CD4-positive, alpha-beta T cell treated with Interleukin-2 at 100 ng/mL for 4 hours (primary cell): ENCODE measurements at places on chromosomes 6 and 20.

DNA sequence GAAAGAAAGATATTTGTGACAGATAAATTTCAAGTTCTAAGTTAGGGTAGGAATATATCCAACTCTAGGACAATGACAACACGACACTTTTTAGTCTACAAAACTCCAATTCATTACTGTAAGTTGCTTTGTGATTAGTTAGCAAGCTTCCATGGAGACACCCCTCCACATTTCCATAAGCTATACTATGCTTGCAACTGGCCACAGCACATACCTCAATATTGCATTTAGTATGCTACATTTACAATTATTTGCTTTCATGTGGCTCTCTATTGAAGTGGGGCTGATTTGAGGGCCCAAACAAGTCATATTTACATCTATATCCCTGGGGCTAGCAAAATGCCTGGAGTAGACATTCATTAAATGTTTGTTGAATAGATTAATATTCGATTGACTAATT, 129.3 kb downstream of the HACE1 start:
- DNase-seq = no peak

DNA sequence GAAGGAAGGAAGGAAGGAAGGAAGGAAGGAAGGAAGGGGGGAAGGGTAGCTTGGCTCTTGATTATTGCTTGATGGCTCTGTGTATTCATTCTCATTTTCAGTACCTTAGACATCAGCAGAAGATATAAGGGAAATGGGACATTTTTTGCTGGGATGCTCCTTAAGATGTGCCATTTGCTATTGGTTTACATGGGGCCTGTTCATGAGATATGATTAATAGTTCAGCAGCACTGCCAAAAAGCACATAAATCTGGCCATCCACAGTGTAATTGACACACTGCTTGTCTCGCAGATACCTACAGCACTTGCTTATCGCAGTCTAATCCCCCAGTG, 137.5 kb upstream of the JARID2 start:
- no peak for DNase-seq

DNA sequence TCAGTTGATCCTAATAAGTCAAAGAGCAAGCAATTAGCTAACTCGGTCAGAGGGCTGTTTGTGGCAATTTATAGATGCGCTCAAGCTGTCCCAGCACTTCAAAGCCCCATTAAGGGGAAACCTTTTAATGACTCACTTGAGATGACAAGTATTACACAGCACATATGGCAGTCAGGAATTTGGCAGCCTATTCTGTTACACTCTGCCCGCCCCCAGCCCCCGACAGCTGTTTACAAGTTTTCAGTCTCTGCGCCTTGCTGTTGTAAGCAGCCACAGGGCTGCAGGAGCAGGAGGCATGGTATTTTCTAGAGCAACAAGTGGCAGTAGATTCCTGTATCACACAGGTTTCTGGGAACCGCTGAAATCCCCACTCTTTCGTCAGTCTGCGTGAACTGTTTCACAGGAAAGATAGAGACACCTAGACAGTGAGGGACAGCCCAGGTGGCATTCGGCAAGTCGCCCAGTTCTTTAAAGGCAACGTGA, 263.0 kb downstream of the FOXC1 start:
- DNase-seq = no peak

DNA sequence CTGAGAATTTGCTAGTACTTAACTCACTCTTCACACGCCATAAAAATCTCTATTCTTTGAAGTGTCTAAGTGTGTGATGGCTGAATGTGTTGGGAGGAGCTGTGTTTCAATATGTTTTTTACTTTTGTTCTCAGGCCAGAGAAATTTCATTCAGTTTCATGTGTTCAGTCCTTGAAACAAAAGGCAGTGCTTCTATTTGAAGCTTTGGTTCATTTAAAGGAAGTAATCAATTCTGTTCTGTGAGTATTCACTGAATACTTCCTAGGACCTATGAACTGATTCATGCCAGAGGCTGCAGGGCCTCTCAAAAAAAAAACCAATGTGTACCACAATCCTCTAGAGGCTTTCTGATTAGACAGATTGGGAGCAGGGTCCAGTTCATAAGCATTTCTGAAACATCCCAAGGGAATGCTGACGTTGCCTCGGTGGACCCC, 12.4 kb upstream of the F13A1 start:
- DNase-seq = no peak

DNA sequence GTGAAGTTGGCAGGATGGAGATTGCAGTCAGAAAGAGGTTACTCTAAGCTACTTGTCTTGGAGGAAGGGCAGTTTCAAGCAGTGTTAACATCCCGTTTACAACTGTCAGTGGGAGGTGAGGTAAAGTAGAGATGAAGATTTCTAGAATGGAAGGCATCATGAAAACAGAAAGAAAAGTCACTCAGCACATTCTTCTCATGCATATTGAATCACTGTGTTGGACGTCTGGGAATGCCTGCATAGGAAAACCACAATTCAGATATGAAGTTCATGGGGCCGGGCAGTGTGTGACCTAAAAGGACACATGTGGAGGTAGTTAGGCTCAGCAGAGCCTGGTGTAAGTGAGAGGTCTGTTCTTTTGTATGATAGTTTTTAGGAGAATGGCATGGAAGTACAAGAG, 73.5 kb upstream of the LAMP5 start:
- no peak for DNase-seq
